Activated CD4-positive, alpha-beta memory T cell treated with anti-CD3 and anti-CD28 coated beads for 36 hours (primary cell): ENCODE measurements at places on chromosomes 4 and X. TPM values are rescaled to one million over a fixed set of nuclear protein-coding genes. Genes with fewer than 3 reads are reported as not detected.

Gene LAGE3
- 45.5 TPM for total RNA-seq

Gene STPG2
- total RNA-seq = not detected

Gene EOLA2
- 33.7 TPM for total RNA-seq

Gene DMRTC1
- not detected for total RNA-seq

Gene PABPC5
- not detected for total RNA-seq

Gene MAGEA3
- total RNA-seq = not detected

Gene TBL1X
- total RNA-seq = 23.5 TPM

Gene MTNR1A
- not detected for total RNA-seq

Gene COL4A5
- total RNA-seq = not detected
